ENCODE measurements at places on chromosomes 7 and 10.

DNA sequence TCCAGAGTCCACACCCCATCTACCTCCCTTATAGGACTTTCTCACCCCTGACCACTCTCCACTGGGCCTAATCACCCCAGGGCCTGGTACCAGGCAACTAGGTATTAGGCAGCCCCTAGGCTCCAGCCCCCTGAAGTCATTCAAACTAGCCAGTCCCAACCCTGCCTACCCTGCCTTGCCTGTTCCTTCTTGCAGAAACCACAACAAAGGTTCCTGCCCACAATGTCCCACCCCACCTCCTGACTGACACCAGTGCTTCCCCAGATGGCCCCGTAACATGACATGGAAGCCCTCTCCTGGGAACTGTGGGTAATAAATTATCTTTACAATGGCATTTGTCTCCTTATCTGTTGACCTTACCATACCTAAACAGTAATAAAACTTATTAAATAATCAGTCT lies 100.6 kb upstream of the PDE1C start:
- DNase-seq, result no peak

- DNase-seq, result no peak
Observed at GRCh38 chr7:29878081-29878688, 71.9 kb downstream of the WIPF3 start.

DNA sequence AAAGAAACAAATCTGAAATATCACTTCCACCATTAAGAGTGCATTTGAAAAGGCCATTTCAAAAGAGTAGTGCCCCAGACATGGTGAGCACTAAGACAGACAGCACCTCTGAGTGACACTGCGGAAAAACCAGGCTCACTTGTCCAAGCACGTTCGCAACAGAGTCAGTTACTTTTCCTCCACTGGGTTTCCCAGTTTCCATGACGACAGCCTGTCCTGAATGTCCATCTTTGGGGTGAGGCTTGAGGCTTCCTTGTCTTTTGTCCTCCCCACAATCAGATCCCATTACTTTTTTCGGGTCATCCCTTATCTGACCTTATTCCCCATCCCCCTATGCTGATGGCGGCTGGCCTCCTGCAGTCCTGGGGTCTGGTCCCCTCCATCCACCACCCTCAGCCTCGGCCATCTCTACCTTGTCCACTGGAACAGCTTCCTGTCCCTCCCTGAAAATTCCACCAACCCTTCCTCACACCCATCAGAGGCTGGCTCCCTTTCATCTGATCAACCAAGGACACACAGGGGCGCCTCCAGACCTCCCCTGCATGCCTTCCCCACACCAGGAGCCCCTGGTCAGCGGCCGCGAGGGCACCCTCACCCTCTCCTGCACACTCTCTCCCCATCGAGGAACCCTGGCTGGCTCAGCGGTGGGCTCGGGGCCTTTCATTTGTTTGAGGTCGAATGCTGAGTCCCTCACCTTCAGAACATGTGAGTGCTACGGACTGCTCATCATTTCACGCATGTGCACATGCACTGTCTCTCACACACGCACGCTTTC lies 363.6 kb downstream of the DNAJB6 start:
- no peak for DNase-seq

DNA sequence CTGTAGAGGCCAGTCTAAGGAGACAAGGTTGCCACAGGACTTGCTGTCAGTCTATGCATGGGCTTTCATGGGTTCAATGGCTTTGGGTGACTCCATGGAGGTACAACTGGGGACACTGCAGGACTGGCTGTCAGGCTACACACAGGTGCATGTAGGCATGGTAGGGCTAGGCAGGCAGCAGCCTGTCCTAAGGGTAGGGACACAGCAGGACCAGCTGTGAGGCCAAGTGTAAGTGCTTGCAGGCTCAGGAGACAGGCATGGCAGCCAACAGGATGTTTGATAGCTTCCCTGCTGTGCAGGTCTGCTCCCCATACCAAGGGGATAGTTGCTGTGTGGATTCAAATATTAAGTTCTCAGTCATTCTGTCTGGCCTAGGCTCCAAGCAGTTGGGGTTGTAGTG lies 181.0 kb upstream of the NPY start:
- DNase-seq, result no peak

DNA sequence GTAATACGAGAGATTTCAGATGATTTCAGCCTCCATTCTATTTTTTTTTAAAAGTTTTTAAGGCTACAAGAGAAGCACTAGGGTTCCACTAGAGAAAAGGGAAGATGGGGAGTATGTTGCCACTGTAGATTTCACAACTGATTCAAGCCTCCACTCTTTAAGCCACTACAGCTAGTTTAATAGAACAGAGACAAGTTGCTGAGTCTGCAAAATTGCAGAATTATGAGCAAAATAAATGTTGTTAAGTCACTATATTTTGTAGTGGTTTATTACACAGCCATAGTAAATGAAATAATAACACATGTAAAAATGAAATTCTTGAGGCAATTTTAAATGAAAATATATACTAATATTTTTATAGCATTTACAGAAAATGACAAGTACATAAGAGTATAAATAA lies 96.0 kb upstream of the POT1 start:
- DNase-seq, result no peak

DNA sequence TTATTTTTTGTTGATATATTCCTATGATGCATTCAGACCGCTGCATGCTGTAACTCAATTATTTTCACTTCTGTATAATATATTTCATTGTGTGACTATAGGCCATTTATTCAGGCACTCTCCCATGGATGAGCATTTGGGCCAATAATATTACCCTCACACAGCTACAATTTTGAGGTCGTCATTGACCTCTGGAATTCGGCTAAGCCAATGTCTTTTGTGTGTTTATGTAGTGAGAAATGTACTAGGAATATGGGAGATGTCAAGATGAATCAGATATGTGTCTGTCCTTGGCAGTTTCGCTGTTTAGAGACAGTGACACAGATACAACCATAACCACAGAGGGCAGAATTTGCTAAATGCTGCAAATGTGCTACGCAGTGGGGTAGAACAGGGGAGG lies 474.2 kb downstream of the ADRA2A start:
- DNase-seq, result no peak

GRCh38 chr7:95766657-95767056 lies 5.7 kb upstream of the DYNC1I1 start:
- DNase-seq, result no peak

- DNase-seq, result no peak
Observed at GRCh38 chr7:4450483-4450882, 231.6 kb upstream of the FOXK1 start.

GRCh38 chr7:157949711-157950110 lies 612.9 kb downstream of the DNAJB6 start:
- DNase-seq, result no peak

- DNase-seq, result no peak
Observed at GRCh38 chr7:49823566-49823965, 50.1 kb downstream of the VWC2 start.

- DNase-seq, result no peak
Observed at GRCh38 chr7:23472046-23472445, 1.8 kb upstream of the IGF2BP3 start.

DNA sequence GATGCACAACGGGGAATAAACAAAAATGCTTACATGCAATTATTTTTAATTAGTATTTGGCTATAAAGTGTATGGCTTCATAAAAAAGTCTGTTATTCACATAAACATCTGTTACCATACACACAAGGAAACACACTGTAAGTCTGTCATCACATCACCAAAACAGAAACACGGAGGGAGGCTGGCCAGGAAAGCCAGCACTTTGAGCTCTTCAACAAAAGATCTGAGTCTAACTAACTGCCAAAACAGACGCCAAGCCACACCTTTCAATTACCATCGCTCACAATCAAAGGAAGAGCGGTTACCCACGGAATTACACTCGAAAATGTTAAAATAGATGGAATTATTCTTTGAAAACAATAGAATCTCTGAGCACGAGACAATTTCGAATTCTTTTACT lies 49.2 kb upstream of the MGMT start:
- DNase-seq, result no peak

DNA sequence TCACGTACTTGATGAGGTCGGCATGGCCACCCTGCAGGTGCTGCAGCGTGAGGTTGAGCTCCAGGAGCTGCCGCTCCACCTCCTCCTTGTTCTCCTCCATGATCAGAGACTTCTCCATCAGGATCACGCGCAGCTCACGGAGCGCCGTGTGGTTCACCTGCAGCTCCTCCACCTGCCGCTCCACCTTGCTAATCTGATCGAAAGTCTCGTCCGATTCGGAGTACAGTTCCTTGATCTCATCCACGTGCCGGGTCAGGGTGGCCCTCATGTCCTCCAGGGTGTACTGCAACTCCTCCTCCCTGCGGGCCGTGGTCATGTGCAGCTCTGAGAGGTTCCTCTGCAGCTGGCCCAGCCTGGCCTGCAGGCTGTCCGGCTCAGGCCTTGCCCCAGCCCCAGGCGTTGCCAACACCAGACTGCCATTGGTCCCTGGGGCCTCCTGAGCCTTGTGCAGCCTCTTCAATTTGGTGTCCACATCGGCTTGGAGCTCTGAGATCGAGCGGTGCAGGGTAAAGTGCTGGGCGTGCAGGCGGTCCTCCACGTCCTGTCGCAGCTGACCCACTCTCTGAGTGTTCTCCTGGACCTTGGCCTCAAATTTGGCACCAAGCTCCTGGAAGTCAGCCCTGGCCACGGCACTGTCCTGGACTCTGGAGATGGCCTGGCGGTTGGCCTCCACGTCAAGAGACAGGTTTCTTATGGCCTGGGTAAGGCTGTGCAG lies 13.9 kb downstream of the MMRN2 start:
- DNase-seq, result no peak

- no peak for DNase-seq
Observed at GRCh38 chr10:30207485-30208052, 141.5 kb downstream of the MTPAP start.

DNA sequence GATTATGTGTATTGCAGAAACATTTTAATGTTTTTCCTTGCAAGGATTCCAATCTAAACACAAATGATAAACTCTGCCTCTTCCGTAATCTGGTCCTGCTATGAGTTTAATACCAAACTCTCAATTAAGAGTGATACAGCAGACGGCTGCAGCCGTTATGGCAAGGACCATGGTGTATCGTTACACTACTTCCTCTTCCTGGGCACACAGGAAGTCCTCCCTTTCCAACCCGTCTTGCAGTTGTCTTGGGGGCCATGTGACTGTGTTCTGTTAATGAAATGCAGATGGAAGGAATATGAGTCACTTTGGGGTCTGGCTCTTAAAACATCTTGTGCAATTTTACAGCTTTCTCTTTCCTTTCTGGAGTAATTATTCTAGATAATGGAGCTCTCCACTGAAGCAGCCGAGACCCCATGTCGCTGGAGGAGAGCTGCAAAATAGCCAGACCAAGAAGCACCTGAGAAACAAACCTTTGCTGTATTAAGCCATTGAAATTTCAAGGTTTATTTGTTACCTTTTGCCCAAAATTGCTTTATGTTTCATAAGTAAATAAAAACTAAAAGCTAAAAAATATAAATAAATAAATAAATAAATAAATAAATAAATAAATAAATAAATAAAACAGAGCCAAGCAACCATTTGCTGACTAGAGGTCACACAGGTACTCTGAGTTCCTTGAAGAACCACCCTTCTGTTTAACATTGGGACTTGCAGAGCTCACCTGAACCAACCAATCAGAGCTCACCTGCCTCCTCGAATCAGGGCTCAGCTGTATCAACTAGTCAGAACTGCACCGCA lies 74.7 kb downstream of the FRMPD2 start:
- no peak for DNase-seq

DNA sequence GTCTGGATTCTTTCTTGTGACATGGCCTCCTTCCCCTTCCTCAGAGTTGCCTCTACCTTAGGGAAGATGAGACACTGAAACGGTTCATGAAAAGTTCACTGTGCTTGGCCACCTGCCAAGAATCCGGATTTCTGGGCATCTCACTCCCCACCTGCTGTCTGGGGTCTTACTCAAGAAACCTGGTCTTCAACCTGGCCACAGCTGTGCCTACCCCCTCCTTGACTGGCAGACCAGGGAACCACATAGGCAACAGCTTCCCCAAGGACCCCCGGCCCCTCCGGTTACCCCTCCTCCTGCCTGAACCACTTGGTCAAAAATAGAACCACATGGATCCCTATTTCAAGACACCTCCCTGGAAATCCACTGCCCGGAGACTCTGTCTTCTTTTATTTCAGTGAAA lies 58.7 kb upstream of the NANOS1 start:
- no peak for DNase-seq

- no peak for DNase-seq
Observed at GRCh38 chr7:106134241-106134640, 22.1 kb upstream of the SYPL1 start.

GRCh38 chr7:43637114-43637806 lies 54.4 kb downstream of the STK17A start:
- no peak for DNase-seq

DNA sequence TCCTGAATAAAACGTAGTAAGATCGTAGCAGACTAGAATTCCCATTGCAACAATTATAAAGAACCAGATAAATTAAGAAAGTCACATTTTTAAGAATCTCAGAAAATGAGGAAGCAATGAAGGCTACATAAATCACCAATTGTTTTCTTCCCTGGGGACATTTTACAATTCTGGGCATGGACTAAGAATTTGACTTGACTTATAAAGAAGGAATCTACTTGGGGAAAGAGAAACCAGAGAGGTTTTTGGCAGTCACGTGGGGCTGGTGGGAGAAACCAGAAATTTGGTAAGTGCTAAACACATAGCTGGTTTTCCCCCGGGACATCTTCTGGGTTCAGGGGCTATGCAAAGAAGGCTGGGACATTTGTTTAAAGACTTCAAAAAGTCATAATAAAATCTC lies 109.8 kb upstream of the IL6 start:
- no peak for DNase-seq

- DNase-seq, result no peak
Observed at GRCh38 chr10:116694243-116694926, 48.0 kb downstream of the HSPA12A start.

- no peak for DNase-seq
Observed at GRCh38 chr10:14687340-14687739, 87.4 kb downstream of the FAM107B start.

GRCh38 chr7:34756691-34757090 lies 98.7 kb downstream of the NPSR1 start:
- no peak for DNase-seq

DNA sequence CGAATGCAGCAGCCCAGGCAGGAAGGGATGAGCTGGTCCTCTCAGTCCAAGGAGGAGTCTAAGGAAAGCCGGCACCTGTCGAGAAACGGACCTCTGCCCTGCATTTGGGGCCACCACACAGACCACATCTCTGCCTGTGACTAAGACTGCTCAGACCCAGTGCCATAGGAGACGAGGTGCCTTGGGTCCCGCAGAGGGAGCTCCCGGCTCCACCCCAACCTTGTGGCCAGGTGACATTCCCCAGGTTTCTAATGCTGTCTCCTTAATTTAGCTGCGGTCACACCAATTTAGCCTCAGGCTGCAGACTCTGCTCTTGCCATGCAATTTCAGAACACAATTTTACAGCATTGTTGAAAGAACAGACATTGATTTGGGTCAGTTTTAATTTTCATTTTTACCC lies 22.8 kb upstream of the CRHR2 start:
- DNase-seq, result no peak
